Urinary bladder (tissue), 4 donors: ENCODE measurements at places on chromosomes 2 and 18.

- DNase-seq, result no peak
Measured at GRCh38 chr2:129256642-129257041, 722.8 kb upstream of the RAB6C start.

DNA sequence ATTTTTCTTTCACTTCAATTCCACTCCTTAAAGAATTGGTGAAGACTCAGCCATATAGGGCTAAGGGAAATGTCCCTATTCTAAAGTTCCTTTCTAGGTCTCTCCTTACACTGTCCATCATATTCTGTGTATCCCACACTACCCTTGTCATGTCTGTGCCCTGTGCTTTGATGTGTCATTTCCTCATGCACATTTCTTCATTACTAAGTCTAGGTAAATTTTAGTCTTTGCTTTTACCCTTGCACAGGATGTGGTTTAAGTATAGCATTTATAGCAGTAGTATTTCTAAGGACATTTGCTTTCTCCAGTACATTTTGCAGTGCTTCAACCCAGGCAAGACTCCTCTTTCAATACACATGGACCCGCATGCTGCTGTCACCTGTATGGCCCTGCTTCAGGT lies 221.5 kb upstream of the ACVR2A start:
- DNase-seq, result no peak

DNA sequence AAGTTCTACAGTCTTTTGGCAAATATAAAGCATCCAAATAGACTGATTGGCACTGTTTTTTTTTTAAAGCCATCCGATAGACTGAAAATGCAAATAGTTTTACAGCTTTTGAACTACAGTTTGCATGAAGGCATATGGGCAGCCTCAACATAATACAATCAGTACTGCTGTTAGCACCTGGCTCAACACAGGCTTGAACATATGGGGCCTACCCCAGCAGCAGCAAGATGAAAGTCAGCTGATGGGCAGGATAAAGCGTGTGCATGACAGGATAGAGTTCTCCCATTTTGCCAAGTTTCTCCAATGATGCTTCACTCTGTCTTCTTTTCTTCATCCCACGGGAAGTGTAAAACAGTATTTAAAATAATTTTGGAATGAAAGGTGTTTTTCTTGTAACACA lies 1.3 kb upstream of the AKAIN1 start:
- no peak for DNase-seq

DNA sequence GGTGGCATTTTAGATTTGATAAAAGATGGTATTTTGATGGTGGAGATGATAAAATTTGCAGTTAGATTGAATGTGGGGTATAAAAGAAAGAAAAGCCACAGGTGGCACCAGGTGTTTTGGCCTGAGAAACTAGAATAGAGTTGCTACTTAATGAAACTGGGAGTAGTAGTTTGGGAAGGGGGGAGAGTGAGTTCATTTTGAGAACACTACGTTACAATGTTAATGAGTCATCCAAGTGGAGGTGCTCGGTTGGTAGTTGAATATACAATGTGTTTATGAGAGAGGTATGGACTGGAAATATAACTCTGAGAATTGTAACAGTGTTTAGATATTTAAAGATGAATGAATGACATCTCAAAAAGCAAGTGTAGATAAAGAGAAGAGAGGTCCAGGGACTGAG lies 26.4 kb downstream of the EPG5 start:
- DNase-seq, result no peak

- no peak for DNase-seq
Measured at GRCh38 chr2:47639467-47639866, 143.5 kb upstream of the MSH6 start.

DNA sequence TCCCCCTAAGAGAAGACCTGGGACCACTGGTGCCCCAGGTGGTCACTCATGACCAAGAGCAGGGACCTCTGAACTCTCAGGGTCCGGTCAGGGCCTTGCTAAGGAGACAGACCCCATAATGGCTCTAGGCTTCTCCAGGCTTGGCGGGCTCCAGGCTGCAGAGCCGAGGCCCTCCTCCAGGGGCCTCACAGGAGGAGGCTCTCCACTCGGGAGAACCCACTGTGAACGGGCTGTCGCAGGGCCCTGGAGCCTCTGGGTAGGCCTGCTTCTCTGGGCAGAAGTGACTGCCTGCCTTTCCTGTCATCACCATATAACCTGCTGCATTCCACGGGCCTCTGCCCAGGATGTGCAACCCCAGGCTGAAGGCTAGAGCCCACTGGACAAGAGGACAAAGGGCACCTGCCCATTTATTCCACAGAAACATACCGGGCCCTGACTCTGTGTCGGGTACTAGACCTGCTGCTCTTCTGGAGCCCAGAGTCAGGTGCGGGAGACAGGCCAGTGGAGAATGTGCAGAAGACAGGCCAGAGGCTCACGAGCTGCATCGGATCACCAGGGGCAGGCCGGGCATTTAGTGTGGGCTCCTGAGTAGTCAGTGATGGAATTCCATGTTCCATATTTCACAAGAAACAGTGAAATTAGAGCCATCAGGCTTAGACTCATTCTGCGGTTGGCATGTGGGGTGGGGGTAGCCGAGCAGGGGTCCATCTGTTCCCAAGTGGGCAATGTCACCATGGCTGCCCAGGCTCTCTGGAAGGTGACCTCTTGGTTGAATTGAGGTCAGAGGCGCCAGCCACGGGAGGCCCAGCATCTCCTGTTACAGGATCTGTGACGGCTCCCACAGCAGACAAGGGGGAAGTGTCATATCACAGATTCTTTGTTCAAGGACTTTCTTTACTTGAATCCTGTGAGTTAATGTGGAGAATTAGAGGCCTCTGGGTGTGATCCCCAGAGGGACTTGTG lies 220.8 kb downstream of the SH3RF3 start:
- no peak for DNase-seq

DNA sequence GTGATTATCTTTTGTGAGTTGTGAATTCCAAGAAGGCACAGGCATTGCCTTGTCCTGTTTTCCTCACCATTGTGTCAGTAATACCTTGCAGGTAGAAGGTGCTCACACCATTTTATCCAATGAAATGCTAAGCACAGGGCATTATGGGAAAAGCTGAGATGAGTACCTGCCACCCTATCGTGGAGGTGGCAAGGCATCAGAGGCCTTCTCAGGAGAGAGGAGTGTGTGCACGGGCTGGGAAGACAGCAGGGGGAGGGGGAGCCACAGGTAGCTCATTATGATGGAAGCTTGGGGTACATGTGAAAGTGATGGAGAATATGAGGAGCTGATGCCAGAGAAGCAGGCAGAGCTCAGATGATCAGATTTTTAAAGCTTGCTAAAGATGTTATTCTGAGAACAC lies 69.5 kb downstream of the ASAP2 start:
- no peak for DNase-seq

DNA sequence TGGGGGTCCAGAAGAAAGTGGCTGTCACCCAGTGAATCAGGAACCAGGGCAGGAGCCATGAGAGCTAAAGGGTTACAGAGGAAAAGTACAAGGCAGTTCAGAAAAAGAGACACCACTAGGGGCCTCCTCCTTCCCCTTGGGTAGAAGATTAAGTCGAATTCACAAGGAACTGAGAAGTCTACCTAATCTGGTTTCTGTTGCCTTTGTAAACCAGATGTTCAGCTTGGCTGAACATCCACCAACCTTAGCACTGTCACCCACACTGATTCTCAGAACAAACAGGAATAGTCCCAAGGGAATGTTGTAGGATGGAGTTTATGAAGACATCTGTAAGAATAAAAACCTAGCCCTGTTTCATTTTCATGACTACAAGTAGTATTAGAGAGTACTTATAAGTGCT lies 90.4 kb upstream of the NOSTRIN start:
- no peak for DNase-seq
